ENCODE measurements at places on chromosomes 2 and 18.
A peak's percentile ranks its signal among the peaks of the same experiment; 100 is the strongest.

DNA sequence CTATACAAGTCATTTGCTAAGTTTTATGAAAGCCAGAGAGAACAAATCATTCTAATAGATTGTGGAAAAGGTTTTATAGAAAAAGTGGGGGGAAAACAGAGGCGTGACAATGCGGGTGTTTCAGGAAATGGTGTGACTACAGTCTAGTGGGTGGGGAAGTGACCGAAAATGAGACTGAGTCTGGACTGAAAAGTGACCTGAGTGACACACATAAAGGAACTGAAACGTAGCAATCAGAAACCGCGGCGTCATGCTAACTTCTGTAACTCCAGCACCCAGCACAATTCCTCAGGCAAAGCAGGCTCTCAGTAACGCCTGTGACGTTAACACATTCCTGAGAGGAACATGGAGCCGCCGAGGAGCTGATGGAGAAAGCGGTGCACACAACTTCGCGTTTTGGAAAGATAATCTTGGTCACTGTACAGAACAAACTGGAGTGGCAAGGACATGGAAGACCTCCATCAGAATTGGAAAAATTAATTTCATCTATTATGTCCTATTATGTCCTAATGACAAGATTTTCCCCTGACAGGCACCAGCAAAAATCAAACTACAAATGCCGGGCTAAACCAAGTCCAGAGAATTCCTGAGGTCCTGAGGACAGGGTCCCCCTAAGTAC is 1.4 kb upstream of the CD226 start:
- DNase-seq, result peak; percentile 14

- no peak for DNase-seq
Measured at GRCh38 chr2:45591073-45591472, 20.0 kb downstream of the SRBD1 start.

- no peak for DNase-seq
Measured at GRCh38 chr2:86468162-86469033, 27.2 kb downstream of the KDM3A start.

- peak; percentile 32 for DNase-seq
Measured at GRCh38 chr2:10036095-10036884, 7.1 kb upstream of the KLF11 start.

DNA sequence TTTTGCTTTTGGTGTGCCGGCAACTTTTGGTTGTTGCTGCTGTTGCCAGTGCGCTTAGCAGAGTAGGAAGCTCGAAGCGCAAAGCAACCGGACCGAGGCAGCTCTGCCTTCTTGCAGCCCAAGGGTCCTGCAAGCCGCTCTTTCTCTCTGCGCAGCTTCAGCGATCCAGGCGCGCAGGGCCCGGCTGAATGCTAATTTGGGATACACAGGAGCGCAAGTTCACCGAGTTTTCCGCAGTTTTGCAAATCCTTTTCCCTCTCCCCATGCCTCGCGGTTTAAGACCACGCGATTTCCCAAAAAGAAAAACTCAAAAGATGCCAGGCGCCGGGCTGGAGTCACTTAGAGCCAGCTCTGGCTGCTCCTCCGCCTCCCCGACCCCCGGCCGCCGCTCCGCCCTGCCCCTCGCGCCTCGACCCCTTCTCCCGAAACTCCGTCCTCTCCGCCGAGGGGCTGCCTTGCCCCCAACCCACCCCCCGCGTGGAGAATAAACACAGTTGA is 13.5 kb upstream of the SIX3 start:
- peak; percentile 77 for DNase-seq

GRCh38 chr18:8792688-8793316 is 87.4 kb downstream of the MTCL1 start:
- no peak for DNase-seq

DNA sequence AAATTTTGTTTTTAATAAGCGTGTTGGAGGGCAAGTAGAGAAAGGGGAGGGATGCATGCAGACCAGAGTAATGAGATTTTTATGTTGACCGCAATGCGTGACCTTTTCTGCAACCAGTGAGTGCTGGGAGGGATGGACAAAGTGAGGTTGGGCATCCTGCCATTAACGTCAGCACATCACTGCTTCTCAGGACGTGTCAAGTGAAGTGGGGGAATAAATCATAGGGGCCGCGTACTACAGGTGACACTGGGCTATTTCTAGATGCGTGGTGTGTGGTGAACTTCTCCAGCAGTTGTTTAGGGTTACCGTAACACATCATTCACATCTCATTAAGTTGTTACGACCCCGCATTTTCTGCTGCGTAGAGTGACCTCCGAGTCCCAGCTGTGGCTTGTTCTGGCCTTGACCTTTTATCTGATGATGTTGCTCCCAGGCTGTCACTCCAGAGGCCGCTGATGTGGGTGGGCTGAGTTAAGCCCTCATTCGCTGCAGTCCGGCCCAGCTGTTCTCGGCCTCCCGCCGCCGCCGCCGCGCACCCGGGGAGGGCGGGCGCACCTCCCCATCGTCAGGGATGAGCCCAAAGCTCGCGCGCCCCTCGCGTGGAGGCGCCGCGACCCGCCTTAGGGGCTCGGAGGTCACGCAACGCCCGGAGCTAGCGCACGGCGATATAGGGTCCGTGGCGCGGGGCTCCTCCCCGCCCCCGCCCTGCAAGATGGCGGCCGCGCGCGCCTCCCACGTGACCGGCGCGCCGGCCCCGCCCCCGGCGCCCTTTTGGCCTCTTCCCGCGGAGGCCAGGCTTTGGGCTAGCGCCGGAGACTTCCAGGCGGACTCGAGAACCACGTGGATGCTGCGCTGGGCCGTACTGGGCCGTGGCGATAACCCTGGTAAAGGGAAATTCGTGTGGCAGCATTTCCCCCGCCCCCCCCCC is 3.5 kb downstream of the ZCCHC2 start:
- peak; percentile 90 for DNase-seq

GRCh38 chr2:120233292-120233691 is 10.1 kb upstream of the TMEM185B start:
- no peak for DNase-seq

DNA sequence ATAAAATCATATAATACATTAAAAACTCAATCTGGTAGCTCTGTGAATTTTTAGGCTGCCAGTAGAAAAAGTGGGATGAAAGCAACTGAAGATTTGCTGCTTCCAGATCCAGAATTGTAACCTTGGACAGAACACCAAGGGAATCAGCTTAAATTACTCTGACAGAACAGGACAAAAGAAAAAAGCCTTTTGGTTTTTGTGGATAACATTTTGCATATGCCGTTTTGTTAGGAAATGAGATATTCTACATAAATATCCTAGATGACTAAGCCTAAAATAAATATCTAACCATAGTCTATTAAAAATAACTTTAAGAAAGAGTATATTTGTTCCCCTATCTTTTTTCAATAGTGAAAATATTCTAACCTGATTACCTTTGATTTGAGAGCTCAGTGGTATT is 148.7 kb upstream of the DOCK10 start:
- no peak for DNase-seq

Data from GM23338 (cell line).